ENCODE measurements at places on chromosomes 3 and 15.

GRCh38 chr15:57283774-57284503 lies 92.4 kb upstream of the CGNL1 start:
- DNase-seq: no peak

DNA sequence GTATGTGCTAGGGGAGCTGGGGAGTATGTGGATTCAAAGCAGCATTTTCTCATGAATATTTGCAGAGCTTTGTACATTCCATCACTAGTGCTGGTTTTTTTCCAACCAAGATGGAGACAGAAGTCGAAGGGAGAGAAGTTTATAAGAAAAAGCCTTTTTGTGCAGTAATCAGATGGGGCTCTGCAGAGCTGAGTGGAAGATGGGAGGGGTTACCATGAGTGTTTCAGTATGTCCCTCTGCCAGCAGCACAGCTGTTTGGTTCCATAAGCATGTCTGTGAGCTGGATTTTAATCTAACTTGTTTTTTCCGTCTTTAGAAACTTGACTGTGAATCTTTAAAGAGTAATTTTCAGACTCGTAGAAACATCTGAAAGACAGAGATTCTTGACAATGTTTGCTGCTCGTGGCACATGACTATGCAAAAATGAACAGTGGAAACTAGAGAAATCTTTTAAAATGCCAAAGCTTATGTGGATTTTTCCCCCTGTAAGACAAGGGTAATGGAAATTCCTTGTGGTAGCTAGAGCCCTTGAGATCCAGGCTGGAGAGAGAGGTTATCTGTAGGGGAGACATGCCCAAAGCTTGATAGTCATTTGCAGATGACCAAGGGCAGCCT lies 20.3 kb downstream of the STARD9 start:
- no peak for DNase-seq

GRCh38 chr15:66323312-66323928 lies 30.1 kb downstream of the DIS3L start:
- no peak for DNase-seq

DNA sequence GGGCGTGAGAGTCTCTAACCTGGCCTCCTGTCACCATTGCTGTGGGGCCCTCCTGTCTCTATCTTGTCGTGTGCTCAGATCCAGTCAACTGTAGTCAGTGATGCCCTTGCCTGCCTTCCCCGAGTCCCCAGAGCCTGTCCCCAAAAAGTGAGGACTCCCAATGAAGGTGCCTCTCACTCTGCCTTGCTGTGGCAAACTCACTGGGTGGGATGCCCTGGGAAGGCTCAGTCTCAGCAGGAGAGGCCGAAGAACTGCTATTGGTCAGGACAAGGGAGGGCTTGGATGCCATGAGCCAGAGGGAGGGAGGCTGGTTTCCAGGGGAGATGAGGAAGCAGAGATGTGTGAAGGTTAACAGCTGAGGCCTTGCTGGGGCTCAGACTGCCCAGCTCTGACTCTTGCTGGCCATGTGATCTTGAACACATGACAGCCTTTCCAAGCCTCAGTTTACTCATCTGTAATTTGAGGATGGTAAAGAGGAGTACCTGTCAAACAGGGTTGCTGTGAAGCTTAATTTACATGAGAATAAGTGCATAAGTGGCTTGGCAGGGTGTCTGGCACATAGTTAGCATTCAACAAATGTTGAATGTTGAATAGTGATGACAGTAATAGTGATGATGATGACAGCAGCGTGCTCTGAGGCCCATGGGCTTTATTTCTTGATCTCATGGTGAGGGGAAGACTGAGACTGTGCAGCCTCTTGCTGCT lies 8.2 kb downstream of the KY start:
- DNase-seq: no peak

DNA sequence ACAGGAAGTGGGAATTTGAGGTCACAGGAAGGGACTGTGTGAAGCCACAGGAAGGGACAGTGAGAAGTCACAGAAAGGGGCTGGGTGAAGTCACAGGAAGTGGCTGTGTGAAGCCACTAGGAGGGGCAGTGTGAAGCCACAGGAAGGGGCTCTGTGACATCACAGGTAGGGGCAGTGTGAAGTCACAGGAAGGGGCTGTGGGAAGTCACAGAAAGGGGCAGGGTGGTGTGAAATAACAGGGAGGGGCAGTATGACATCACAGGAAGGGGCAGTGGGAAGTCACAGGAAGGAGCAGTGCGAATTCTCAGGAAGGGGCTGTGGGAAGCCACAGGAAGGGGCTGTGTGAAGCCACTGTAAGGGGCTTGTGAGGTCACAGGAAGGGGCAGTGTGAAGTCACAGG lies 35.8 kb downstream of the GASK1A start:
- DNase-seq: no peak

GRCh38 chr3:46360907-46361306 lies 7.0 kb downstream of the CCR2 start:
- no peak for DNase-seq

GRCh38 chr3:167929968-167930367 lies 165.8 kb downstream of the GOLIM4 start:
- no peak for DNase-seq

GRCh38 chr15:60908888-60909287 lies 320.2 kb downstream of the RORA start:
- DNase-seq: no peak

DNA sequence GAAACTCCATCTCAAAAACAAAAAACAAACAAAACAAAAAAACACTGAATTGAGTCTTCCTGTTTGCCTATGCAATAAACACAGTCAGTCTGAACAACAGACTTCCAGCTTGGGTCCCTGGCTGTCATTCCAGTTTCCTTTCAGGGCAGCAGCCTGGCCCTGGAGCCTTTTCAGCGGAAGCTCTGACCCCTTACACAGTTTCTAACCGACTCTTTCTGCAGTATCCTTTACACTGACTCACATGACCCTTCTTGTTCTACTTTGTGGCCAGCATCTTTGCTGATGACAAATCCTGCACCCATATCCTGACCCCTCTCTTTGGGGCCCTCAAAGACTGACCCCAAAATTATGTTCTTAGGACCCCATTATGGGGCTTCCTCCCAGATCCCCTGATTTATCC lies 38.3 kb upstream of the INO80 start:
- no peak for DNase-seq

DNA sequence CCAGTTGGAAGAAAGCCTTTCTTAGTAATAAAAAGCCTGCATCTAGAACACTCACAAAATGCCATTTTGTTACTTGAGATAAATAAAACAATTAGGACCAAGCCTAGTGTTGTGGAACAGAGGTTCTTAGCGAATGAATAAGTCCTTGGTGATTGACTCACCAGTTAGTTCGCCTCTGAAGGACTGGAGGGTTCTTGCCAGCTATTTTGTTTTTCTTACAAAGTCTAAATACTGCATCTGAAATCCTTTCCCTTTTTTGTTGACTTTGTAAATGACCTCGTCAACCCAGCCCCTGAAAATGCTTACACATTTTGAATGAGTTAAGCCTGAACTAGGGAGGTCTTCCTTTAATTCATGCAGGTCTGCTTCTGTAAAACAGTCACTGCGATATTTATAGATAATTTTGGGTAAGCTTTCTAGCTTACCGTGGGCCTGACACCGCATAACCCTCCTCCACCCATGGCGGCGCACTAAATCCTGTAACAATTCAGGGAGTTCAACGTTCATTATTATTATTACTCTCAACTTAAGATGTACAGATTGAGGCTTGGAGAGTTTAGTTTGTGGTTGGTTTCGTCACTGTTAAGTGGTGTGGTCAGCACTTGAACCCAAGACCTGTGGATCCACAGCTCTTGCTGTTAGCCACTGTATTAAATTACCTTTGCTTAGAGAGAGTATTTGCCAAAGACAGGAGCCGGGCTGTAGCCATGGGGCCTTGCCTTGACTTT lies 45.0 kb upstream of the SACM1L start:
- peak; percentile 75 for DNase-seq

- no peak for DNase-seq
Observed at GRCh38 chr3:123627673-123628670, 43.1 kb upstream of the HACD2 start.

- DNase-seq: peak; percentile 59
Observed at GRCh38 chr3:194485468-194485880, 1.3 kb downstream of the ATP13A3 start.

- DNase-seq: no peak
Observed at GRCh38 chr3:65875393-65876027, 163.2 kb downstream of the MAGI1 start.

GRCh38 chr3:176789281-176789705 lies 408.0 kb downstream of the TBL1XR1 start:
- DNase-seq: no peak

- no peak for DNase-seq
Observed at GRCh38 chr3:123385981-123386380, 62.9 kb downstream of the ADCY5 start.

DNA sequence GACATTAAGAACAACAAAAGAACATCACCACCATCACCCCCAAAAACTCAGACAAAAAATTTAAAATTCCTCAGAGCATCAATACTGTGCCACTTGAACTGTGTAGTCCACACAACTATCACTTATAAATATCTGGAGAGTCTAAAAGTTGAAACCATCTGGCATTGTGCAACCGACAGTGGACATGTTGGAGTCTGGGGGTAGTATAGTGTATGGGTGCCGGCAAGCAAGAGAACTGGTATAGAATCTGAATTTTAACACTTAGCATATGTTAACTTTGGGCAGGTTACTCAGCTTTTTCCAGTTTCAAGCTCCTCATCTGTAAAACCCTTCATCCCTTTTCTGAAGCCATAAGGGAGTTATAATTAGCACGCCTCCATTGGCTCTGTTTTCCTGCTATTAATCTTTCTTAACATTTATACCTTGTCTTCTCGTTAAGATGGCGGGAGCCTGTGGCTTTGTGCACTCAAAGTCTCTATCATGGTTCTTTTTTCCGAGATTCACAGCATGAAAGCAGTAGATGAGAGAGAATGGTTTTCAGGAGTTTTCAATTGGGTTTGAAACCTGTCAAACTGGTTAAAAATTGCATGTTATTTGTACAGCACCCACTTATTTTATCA lies 255.7 kb upstream of the TBL1XR1 start:
- DNase-seq: peak; percentile 51

DNA sequence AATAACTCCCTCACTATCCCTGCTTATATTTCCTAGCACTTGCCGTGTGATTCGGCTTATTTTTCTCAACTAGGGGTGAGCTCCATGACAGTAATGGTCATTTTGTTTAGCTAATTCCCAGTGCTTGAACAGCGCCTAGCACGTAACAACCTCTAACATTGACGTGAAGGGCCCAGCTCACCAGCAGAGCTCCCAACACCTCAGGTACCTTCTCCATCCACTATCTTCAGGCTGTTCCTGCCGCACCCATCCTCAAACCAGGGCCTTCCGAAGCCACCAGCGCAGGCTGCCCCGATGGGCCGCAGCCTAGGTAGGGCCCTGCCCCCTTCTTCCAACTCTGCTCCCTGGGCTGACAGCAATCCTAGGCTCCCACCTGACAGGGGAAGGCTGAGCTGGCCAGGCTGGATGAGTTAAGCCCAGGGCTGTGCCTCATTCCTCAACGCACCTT lies 751 bp upstream of the RPS17 start:
- no peak for DNase-seq

DNA sequence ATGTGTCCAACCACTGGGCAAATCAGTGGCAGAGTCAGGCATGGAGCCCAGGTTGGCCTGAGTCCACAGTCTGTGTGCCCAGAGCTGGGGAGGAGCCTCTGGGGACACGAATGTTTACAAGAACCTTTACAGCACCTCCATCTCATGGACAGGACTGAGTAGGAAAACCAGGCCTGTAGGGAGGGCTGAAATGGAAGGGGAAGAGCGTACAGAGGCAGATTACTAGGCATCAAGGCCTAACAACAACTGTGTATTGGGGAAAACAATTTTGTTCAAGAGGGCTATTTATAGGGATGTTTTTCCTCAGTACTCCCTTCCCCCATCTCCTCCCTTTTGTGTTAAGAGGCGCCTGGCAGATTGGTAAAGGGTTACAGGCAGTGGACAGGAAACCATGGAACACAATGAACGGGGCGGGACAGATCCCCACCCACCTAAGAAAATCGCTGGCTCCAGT lies 15.1 kb upstream of the ARHGAP31 start:
- no peak for DNase-seq

DNA sequence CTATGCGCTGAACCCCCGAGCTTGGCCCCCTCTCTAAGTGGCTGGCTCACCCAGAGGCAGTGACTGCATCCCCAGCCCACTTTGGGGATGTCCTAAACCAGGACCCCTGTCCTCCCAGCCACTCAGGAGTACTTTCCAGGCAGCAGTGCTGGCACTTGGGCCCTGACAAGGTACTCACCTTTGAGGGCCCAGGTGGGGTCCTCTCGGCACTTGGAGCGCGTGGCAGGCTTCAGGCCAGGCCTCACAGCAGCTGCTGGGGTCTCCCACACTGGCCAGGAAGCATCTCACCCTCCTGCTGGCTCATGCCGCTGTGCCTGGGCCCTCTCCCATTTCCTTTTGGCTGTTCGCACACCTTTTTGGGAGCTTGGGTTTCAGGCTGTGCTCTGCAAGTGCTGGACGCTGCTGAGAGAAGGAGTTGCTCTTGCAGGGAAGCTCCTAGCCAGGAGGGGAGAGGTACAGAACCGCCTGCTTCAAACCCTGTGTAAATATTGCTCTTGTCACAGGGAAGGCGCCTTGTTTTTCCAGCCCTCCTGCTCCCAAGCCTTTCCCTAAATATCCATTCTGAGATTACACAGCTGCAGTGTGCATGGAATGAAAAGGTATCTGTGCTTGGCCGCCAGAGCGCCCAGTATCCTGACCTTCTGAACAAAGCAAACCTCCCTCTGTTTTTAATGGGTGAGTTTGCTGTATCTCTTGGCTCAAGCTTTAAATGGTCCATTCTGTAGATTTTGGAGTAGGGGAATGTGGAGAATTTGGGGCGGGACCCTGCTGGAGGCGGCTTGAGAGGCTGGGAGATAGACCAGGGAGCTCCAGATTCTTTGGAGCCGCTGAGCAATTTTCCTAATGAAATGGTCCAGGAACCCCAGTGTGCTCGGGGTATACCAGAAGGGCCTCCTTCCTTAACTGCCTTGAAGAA lies 45.6 kb downstream of the DNASE1L3 start:
- DNase-seq: no peak

- no peak for DNase-seq
Observed at GRCh38 chr3:17401912-17402311, 340.5 kb downstream of the TBC1D5 start.

DNA sequence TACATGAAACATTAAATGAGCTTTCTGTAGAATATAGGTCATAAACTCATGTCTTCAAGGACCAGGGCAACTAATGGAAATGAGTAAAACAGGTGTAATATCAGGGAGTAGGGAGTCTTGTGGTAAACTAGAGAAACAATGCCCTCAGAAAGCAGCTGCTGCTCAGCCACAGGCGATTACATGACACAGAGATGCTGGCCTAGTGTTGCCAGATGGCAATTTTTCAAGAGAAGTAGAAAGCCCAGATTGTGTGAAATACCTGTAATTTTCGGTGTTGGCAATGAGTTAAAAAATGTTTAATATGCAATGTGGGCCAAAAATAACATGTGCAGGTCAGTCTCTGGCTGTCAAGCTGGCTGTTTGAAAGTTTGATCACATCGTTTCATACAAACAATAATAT lies 23.4 kb downstream of the NCEH1 start:
- DNase-seq: no peak

GRCh38 chr3:113247675-113248458 lies 36.5 kb downstream of the BOC start:
- no peak for DNase-seq

- DNase-seq: no peak
Observed at GRCh38 chr15:77015646-77016320, 20.9 kb downstream of the PSTPIP1 start.

Data from fibroblast of skin of right quadriceps (primary cell).